ENCODE measurements at places on chromosomes 4 and X.

DNA sequence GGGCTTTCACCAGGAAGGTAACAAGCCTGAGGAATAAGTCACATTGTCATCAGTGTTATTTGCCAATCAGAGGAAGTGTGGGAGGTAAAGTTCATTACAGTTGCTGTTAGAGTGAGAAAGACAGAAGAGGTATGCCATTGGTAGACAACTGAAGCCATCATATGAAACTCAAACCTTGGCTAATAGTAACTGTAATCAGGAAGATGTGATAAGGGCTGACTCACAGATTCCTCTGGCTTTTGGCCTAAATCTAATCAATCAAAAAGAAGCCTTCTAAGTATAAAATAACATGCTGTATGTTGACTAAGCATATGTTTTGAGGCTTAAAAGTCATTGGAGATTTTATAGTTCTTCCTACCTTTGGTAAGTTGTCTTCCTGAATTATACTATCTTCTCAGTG is 242.8 kb downstream of the PCDH7 start:
- DNase-seq = no peak

DNA sequence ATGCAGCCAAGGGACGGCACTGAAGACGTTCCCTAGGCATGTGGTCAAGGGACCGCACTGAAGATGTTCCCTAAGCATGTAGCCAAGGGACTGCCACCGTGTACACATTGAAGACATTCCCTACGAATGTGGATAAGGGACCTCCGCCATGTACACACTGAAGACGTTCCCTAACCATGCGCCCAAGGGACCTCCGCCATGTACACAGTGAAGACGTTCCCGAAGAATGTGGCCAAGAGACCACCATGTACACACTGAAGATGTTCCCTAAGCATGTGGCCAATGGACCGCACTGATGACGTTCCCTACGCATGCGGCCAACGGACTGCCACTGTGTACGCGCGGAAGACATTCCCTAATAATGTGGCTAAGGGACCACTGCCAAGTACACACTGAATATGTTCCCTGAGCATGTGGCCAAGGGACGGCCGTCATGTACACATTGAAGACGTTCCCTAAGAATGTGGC is 48.4 kb downstream of the DHRSX start:
- no peak for DNase-seq

DNA sequence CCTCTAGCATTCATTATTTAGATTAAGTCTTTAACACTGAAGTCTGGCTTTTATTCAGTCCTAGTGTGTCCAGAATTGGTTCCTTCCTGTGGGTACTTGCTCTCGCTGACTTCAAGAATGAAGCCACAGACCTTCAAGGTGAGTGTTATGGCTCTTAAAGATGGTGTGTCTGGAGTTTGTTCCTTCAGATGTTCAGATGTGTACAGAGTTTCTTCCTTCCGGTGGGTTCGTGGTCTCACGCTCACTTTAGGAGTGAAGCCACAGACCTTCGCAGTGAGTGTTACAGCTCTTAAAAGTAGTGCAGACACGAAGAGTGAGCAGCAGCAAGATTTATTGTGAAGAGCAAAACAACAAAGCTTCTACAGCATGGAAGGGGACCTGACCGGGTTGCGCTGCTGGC is 860.6 kb downstream of the STIM2 start:
- DNase-seq = no peak

DNA sequence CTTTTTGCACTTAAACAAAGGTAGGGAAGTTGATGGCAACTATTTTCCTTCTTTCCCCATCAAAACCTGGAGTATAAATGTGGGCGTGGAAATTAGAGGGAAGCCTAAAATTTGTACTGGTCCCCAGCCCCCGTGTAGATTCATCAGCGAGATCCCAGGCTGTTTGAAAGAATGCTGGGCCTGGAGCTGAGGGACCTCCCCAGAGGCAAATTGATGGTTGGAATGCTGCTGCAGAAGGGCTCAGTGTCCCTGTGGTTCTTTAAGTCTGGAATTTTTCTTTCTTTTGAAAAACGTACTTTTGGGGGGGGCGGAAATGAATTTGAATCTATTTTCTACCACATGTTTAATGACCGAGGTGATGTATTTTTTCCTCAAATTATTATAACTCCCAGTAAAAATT is 197.2 kb downstream of the CBR4 start:
- no peak for DNase-seq

GRCh38 chrX:66030505-66031317 is 9.2 kb downstream of the VSIG4 start:
- DNase-seq = no peak

DNA sequence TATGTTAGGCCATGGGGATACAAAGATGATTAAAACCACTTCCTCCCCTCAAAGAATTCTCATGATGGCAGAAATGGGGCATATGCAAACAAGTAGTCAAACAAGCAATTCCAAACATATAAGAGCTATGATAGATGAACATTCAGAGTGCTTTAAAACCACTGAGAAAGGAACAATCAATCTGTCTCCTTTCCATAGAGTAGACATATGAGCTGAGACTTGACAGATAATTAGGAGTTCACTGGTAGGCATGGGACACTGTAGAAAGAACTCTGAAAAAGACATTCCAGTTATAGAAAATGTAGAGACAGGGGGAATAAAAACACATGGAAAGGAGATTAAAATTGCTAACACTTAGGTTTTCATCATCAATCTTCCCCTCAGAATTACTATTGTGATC is 372.8 kb downstream of the KLHL4 start:
- DNase-seq = no peak

DNA sequence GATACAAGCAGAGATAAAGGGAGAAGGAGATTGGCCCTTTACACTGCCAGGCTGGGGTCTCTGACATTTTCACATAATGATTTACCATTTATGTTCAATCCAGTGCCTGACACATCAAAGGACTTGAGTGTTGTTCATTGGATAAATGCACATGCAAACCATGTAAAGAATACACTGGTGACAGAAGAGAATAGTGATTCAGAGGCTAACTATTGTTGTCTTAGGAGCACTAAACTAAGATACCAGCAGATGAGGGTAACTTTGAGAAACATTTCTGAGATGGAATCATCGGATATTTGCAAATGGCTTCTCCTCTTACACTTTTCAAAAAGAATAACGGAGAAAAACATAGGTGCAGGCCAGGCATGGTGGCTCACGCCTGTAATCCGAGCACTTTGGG is 67.3 kb upstream of the HHIP start:
- DNase-seq = no peak

DNA sequence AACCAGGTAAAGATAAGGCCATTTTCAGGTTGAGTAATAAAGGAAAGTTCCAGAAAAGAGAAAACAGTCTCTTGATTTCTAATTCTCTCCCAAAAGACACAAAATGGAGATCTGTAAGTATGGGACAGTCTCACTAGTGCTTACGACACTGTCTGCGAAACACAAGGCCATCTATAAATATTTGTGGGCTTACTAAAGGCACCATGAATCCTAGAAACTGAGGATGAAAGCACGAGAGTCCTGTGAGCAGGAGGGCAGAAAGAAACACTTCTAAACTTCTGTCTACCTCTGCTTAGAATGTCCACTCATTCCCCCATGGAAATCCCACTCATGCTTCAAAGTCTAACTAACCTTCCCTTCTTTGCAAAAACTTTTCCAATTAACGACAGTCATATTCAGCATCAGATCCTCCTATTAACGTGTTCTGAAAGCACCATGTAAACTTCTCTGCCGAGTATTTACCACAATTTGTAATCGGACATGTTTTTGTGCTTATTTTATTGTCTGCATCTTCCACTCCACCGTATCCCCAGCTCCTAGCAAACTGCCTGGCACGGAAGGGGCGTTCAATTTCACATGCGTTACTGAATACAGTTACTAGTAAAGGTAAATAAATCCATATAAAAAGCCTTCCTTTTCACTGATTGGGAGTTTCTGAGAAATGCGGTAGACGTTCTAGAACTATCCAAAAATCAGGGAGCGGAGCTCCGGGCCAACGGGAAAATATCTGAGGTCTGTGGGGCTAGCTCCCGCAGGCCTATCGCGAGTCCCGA is 665 bp downstream of the PSMD10 start:
- DNase-seq = no peak

GRCh38 chr4:56466910-56467283 is 520 bp upstream of the SRP72 start:
- no peak for DNase-seq

DNA sequence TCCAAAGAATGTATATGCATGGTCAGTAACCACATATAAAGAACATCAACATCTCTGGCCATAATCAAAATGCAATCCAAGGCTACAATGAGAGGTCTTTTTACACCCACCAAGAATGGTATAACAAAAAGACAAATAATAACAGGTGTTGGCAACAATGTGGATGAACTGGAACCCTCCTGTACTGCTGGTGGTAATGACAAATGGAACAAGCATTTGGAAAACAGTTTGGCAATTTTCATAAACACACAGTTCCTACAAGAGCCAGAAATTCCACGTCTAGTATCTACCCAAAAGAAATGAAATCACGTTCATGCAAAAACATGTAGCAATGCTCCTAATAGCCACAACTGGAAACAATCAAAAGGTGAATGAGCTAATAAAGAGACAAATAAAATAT is 11.7 kb downstream of the UGT2B4 start:
- DNase-seq = no peak

DNA sequence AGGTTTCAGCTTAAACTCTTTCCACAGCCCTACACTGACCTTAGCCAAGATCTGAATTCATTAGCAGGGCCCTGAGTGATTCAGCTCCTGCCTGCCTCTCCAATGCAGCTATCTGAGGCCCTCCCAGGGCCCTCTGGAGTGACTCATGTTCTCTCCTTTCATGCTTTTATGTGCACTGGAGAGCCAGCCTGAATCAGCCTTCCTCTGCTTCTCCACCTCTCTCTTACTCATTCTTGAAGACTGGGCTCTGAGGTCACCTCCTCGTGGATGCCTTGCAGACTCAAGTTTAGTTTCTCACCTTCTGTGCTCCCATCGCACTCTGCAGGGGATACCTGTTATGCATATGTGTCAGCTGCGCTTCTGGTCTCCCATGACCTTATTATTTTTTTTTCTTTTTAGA is 3.1 kb upstream of the OCIAD2 start:
- DNase-seq = no peak

DNA sequence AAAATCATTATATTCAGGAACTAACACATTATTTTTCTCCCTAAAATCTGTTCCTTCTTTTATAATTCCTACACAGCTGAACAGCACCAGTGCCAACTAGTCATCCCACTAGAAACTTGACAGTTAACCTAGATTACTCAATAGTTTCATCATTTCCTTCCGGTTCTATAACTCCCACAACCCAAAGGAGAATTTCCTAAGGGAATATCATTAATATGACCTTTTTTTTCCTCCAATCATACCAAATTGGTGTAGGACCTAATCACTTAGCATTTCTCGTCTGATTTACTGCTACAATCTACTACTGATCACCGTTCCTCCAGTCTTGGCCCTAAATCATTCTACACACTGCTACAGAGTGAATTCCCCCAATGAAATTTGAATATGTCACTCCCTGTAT is 45.9 kb downstream of the WDFY3 start:
- DNase-seq = no peak

DNA sequence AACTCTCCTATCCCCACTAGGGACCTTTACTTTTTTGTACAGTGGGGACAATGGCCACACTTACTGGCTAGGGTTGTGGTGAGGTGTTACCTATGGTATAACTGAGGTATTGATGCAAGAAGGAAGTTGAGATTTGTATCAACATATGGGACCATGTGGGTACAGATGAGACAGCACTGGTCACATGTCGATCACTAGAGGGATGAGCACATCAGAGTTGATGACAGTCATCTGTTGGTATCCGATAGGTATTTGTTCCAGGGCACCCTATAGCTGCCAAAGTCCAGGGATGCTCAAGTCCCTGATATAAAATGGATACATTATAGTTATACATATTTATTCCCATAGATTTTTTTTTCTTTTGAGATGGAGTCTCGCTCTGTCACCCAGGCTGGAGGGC is 12.6 kb upstream of the SLC10A3 start:
- DNase-seq = no peak

- no peak for DNase-seq
These were observed 80.4 kb downstream of the MTMR1 start for GRCh38 chrX:150773634-150774033.

GRCh38 chr4:76108467-76109181 is 34.1 kb downstream of the ART3 start:
- no peak for DNase-seq

DNA sequence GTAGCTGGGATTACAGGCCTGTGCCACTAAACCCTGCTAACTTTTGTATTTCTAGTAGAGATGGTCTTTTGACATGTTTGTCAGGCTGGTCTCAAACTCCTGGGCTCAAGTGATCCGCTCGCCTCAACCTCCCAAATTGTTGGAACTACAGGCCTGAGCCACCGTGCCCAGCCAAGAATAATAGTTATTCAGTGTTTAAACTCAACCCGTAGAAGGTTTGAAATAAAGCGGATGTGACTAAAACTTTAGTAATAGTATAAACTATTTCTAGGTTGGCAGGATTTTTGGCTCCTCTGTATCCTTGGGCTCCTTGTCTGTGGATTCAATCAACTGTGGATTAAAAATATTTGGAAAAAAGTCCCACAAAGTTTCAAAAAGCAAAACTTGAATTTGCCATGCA is 37.8 kb downstream of the PCDH10 start:
- DNase-seq = no peak

DNA sequence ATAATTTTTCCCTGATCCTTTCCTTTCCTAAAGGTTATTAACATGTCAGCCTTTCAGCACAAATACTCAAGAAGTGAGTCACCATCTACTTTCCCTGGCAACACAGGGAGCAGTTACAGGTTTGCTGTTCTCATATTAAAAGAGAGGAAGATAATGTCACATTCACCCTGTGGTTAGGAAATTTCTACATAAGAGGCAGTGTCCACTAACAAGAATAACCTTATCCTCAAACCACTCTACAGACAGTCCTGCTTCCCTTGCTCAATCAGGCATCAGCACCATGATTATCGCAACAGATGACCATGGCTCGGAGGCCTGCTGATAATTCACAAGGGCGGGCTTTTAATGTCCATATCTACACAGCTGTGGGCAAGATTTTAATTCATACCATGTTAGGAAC is 30.9 kb downstream of the RNF150 start:
- DNase-seq = no peak

GRCh38 chr4:168877511-168878491 is 132.3 kb downstream of the CBR4 start:
- peak; percentile 52 for DNase-seq

- DNase-seq = no peak
These were observed 5.1 kb downstream of the GJB1 start for GRCh38 chrX:71228063-71228642.

GRCh38 chr4:87567191-87567590 is 38.0 kb upstream of the SPARCL1 start:
- DNase-seq = no peak

DNA sequence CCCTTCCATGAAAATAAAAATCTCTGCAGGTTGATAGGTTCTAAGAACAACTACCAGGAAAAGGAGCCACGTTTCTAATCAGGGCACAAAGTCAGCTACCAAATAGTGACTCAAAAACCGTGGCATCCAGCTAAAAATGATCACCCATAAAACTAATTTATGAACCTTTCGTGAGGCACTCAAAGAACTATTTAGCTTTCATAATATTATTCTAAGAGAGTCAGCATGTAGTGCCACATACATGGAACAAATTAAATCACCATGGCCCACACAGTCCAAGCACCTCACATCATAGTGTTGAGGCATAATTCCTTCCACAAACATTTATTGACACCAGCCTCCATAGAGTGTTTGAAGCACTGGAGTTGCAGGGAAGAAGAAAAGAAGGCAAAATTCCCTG is 252.0 kb upstream of the PPARGC1A start:
- DNase-seq = no peak

- DNase-seq = no peak
These were observed 421.7 kb upstream of the HTR2C start for GRCh38 chrX:114162068-114162735.
